NCI-H146 (cell line): ENCODE measurements at places on chromosomes 5 and 9.

GRCh38 chr9:77005216-77005615 is 14.2 kb upstream of the FOXB2 start:
- DNase-seq: no peak

DNA sequence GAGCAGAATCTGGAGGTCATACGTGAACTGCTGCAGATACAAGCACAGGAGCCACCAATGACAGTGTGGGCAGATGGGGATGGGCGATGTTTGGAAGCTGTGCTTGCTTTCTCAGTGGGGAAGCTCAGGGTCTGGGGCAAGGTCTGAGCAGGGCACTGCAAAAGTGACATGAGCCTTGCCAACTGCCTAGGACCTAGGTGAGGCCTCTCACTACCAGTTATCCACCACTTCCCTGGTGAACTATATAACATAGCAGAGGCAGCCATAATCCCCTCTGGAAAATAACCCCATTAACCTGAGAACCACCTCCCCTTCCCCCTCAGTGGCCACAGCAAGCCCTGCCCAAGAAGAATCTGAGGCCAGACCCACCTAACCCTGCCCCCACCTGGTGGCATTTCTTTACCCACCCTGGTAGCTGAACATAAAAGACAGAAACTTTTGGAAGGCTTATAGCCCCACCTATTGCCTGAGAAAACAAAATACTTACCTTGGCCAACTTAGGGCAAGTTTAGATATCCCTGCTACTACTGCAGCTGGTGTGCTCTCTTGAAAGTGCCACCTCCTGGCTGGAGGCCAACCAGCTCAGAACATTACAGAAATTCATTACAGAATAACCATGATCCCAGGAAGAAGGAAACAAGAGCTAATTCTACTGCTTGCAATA is 18.8 kb upstream of the SPEF2 start:
- no peak for DNase-seq

GRCh38 chr9:127574072-127574993 is 37.7 kb upstream of the STXBP1 start:
- peak; percentile 54 for DNase-seq

DNA sequence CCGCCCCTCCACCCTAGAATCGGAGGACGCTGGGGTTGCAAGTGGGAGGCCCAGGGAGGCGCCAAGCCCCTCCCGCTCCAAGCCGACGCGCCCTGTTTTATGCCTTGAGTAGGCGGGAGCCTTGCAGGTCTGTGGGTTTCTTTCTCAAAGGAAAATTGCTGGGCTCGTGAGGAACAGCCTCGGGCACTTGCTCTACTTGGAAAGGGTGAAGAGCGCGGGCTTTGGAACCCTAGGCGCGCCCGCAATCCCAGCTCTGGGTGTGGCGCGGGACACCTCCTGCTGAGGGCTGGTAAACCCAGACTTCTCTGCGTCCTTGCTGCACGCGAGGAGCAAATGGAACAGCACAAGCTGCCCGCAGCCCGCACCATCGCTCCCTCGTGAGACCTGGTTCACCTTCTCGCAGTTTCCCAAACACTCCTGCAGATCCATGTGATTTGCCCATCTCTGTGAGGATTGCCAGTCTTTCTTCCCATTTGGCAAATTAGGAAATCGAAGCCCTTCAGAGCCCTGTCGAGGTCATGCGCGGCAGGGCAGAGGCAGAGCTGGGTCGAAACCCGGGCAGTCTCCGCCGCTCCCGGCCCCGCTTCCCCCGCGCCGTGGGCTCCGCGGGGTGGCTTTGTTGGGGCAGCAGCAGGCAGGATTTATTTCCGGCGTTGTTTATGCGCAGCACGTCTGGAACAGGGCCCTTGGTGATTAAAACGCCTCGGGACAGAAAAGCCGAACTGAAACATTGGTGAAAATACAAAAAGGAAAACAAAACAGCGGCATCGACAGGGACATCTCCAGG is 98.4 kb upstream of the CPLX2 start:
- DNase-seq: peak; percentile 65

DNA sequence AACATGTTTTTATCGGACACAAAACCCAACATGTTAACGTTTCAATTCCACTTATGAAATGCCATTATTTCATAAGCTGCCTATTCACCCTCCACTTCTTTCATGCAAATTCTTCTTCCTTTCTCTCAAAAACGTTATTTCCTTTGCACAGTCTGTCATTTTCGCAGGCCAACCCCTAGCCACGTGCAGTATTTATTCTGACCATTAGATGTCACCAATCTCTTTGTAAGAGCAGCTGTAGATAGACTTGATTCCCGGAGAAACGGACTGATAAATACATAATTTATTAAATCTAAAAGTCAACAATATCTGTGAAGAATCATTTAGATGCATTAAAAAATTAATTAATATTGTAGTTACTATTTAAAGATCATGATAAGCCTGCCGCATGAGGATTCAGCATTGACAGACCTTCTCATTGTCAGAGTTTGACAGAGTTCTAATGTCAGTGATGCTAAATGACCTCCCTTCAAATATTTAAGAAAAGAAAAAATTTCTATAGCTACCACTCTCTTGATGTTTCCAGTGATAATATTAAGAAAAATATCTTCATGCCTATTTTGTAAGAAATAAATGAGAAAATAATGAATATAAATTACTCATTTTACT is 933.6 kb downstream of the CDH12 start:
- peak; percentile 30 for DNase-seq

- DNase-seq: no peak
Observed at GRCh38 chr5:151125421-151125820, 32.2 kb downstream of the ANXA6 start.

DNA sequence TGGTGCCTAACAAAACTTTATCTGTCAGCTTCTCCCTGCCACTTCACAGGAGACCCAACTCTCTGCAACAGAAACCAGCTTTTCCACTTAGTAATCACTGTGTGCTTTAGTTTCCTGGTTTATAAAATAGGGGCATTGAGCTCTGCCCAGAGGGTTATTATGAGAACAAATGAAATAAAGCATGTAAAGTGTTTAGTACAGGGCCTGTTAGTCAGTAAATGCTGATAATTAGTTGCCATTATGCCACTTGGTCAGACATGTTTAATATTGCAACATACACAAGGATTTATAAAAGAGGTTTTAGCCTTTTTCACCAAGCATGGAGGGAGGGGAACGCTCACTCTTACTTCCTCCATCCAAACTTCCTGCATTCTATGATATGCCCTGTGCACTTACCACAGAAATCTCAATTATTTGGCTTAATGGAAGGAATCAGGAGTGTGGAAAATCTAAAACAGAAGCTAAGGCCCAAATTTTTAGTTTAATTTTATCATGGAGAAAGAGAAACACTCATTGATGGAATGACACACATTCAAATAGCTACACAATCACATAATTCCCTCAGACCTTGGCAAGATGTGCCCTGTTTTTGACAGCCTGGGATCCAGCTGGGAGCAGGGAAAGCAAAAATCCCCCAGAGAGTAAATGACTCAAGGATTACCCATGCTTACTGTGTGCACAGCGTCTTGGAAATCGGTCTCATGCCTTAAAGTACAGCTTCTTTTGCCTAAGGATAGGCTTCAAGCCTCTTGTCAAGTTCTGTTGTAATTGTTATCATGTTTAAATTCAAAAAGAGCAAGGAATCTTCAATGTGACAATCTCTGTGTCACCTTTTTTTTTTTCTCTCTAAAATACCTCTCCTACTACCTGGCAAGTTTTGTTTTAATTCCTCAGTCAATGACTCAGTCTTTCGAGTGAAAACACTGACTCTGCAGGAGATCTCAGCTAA is 34.0 kb downstream of the ZNF474 start:
- DNase-seq: no peak

- DNase-seq: no peak
Observed at GRCh38 chr5:98776066-98776705, 2.7 kb downstream of the RGMB start.

- DNase-seq: no peak
Observed at GRCh38 chr9:134332841-134333233, 6.6 kb downstream of the RXRA start.

DNA sequence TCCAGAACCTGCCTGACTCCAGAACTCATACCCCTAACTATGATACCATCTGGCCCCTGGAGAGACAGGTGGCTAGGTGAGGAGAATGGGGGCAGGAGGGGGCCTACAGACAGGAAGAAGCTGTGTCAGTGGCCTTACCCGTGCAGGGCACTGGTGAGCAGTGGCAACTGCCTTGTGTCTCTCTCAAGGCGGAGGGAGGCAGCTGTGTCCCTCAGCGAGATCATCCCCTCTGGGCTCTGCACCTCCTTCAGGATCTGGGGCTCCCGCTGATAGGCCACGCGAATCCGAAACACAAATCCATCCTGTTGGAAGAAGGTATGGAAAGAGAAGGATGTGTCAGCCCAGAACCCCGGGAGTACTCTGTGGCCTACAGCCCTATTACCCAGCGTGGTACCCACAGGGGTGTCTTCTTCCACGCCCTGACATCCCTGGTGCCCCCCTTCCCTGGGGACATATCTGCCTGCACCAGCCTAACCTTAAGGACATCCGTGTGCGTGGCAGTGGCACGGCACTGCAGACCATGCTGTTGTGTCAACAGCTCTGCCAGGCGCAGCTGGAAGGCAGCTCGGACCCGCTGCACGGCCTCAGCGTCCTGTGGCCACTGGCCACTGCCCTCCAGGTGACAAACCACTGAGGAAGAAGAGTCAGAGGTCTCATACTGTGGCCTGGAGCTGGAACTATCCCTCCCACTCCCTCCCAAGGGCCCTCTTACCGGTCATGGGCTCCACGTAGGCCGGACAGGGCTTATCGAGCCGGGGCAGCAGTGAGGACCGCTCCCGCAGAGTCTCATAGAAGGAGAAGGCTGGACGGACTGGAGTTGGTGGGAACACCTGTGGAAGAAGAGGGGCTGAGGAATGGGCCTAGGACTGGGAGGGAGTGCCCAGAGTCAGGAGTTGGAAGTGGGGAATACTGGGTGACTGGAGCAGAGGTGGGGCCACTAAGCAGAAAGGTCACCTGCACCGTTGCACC is 7.8 kb downstream of the NOL6 start:
- no peak for DNase-seq

GRCh38 chr5:100430268-100431195 is 104.6 kb upstream of the FAM174A start:
- DNase-seq: peak; percentile 1

DNA sequence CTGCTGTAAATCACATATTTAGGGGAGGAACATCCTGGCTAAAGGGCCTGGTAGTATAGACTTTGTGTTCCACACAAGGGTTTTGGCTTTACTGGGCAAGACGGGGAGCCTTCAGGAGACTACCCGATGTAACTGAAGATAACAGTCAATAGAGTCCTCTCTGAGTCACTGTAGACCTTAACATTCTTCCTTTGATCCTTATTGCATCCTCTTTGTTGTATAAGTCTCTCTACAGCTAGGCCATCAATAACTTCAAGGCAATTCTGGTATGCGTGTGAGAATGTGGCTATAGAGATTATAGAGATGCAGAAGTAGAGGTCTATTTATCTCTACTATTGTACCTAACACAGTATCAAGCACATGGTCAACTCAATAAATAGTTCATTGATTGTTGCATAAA is 67.3 kb upstream of the STK32A start:
- no peak for DNase-seq

DNA sequence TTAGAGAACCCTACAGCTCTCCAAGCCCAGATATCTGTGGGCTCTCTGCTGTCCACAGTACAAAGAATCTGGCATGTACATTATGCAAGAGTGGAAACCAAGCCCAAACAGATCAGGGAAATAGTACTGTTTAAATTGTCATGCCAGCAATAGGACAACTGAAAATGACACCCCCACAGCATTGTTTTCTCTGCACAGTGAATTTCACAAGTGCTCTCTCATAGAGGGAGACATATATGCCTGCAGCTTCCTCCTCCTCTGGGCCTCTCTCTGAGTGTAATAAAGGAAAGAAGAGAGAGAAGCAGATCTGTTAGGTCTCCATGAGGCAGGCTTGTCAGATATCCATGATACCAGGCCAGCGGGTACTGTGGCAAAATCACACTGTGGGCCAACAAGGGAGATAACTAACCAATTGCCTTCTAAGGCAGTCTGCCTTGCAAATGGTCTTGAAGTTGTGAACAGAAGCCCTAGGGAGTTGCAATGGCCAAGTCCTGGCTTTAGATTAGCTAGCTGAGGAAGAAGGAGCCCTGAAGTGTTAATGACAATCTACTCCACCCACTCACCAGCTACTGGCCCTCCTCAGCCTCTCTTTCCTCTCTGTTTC is 54.4 kb upstream of the JMY start:
- no peak for DNase-seq

DNA sequence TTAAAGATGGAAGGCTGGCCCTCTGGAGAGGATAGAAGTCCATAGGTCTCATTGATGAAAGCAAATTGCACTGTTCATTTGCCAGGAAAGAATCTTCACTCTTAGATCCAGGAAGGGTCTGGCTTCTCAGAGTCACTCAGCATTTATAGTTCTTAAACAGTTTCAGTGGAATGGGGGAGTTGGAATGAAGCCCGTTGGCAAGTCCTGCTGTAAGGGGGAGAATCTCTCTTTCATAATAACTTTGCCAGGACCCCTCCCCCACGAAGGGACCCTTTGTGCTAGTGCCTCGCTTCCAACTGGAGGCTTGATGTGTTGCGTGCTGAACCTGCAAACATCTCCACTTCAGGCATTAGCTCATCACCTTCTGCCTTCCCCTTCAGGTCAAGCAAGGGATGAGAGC is 57.1 kb downstream of the ENTREP1 start:
- no peak for DNase-seq

DNA sequence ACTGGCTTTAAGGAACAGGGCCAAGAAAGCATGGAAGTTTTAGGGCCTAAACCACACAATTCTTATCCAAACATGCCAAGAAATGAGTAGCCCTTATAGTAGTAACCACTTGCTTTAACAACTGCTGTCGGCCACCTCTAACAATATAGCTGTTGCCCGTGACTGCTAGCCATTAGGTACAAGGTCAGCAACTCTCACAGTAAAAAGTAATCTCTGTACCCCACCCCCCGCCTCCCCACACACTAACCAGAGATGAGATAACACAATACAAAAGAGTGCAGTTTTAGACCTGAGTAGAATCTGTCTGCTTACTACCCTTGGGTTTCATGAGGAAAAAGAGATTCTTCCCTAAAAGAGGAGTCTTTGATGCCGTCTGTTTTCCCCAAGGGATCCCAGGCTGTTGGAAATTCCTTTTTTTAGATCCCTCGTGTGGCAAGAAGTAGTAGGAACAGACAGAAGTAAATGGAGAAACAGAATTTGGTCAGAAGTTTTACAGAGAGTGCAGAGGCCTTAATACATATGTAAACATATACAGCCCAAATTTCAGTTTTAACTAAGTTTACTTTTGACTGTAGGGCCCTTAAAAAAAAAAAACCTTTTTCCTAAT is 94.3 kb downstream of the WDR41 start:
- no peak for DNase-seq
